Fibroblast of gingiva (primary cell): ENCODE measurements at places on chromosomes 3 and 15.

GRCh38 chr15:82763361-82764116 is 42.3 kb downstream of the FSD2 start:
- DNase-seq: no peak

DNA sequence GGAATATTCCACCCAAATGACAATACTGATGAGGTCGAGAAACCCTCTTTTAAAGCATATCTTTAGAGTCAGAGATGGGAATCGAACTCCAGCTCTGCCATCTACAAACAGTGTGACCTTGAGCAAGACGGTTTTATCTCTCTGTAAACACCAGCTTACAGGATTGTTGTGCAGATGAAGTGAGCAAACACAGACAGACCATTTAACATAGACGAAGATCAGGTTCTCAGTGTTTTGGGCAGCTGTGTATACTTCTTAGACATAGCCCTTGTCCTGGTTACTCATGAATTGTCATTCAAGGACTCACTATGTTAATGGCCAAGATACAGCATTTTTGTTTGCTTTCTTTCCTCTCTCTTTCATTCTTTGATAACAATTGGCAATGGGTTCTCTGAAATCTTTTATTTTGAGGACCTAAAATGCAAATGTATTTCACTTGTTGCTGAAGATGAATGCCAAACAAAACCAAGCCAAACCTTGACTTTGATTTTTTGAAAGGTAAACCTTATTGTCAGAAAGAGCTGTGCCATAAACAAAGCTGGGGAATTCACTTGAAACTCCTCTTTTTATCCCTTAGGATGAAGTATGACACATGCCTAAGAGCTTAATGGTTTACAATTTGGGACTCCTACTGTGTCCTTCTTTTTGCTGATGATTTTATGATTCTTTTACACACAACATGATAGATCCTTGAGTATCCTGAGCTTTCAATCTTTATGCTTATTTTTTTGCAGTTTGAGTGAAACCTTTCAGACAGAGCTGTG is 250.0 kb upstream of the PDZRN3 start:
- no peak for DNase-seq

- DNase-seq: no peak
These were observed 465.1 kb upstream of the PDZRN3 start for GRCh38 chr3:74089814-74090213.

GRCh38 chr3:190269101-190269500 is 53.1 kb downstream of the CLDN1 start:
- DNase-seq: peak; percentile 39

- no peak for DNase-seq
These were observed 60.6 kb upstream of the ARNT2 start for GRCh38 chr15:80343554-80343992.

GRCh38 chr3:121951291-121951919 is 57.2 kb downstream of the SLC15A2 start:
- DNase-seq: no peak
